Retina (tissue), 1 donor: ENCODE measurements at places on chromosomes 4 and X.

DNA sequence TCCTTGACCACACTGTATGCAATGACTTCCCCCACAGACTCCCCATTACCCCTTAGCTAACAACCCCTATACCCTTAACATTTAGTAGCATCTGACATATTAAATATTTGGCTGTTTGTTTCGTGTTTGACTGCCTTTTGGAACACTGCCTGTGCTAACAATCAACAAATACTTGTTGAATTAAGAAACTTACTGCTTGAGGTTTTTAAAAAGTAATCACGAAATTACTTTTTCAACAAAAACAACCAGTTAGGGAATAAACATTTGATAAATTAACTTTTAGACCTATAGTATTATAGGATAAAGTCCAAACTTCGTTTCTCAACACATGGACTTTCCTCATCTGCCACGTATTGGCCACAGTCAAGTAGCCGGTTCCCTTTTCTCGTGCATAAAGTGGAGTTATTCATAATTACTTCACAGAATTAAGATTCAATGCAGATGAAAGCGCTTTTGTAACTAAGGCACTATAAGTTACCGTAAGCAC is 555 bp upstream of the ELMOD2 start:
- no peak for DNase-seq

GRCh38 chr4:25347473-25347872 is 29.6 kb upstream of the ANAPC4 start:
- no peak for DNase-seq

GRCh38 chr4:99845708-99846469 is 29.3 kb downstream of the DAPP1 start:
- no peak for DNase-seq

DNA sequence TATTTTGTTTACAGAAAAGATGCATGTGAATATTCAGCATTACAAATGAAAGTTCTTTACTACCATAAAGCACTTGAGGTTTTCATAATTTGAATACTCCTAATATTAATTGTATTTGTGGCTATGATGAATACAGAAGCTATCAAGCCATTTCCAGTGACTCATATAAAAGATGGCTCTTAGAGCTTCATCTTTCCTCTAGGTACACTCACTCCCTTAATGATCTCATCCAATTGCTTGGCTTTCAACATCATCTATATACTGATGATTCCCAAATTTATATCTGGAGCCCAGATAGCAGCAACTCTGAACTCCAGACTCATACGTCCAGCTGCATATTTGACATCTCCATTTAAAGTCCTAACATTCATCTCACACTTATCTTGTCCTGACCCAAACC is 183.4 kb upstream of the FAM241A start:
- DNase-seq, result no peak

DNA sequence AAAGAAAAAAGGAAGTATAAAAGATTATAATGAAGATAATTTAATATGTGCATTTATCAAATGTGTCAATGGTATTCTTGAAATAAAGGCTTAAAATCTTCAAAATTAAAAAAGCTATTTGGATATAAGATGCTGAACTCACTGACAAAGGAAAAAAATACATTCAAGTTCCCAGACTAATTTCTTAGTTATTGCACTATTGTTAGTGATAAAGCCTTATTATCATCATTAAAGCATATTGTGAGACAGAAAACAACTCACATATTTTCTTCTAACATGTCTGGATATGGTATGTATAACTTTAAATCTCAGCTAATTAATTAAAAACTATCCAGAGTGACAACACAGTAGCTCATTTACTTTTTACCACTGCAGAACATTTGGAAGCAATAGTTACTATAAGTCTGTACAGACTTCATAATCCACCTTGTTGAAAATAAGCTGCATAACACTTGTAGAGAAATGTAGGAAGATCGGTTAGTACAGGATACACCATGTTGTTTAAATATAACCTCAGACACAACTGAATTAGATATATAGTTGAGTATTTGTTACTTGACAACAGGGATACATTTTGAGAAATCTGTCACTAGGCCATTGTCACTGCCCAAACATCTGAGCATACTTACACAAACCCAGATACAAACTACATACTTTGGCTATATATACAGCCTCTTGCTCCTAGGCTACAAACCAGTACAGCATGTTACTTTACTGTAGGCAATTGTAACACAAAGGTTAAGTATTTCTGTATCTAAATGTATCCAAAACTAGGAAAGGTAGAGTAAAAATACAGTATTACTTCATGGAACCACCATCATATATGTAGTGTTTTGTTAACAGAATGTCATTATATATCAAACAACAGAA is 12.8 kb upstream of the FAM200B start:
- no peak for DNase-seq

DNA sequence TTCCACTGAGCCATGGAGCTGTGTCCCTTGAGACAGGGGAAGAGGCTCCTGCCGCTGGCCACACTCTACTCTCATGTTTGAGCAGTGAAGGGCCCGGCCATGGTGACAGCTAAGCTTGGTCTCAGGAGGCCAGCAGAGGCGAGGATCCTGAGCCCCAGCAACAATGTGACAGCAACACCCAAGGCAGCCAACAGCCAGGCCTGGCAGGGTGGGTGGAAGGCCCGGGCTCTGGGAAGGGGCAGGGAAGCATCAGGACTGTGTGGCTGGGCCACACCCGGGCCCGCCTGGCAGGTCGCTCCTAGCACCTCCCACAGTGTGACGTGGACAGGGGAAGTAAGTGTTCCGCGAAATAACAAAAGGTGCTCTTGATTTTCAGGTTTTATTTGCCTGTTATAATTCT is 24.8 kb downstream of the L1CAM start:
- DNase-seq, result no peak

- no peak for DNase-seq
Measured at GRCh38 chrX:72052415-72053090, 79.2 kb downstream of the RTL5 start.

- DNase-seq, result no peak
Measured at GRCh38 chr4:185479507-185479971, 8.0 kb upstream of the CCDC110 start.

DNA sequence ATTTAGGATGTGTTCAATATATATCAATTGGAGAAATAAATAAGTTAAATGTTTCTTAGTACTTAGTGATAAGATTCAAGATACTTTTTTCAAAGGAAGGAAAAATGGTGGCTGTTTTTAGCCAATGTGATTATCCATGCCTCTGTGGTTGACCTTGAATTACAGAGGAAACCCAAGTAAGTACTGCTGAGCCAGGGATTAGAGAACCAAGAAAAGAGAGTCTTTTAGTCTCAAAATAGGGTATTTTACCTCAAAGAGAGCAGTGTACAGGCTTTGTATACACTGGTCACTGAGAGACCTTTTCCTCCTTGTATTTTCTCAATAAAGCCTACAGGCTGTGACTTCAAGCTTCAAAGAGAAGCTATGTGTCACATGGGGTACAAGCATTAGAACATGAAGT is 1075.3 kb downstream of the ADGRL3 start:
- no peak for DNase-seq

- DNase-seq, result no peak
Measured at GRCh38 chrX:27439771-27440170, 23.4 kb downstream of the PPP4R3C start.

GRCh38 chr4:150970685-150971151 is 44.4 kb downstream of the LRBA start:
- DNase-seq, result no peak

GRCh38 chrX:109889289-109890006 is 113.5 kb upstream of the TMEM164 start:
- DNase-seq, result peak; percentile 17

DNA sequence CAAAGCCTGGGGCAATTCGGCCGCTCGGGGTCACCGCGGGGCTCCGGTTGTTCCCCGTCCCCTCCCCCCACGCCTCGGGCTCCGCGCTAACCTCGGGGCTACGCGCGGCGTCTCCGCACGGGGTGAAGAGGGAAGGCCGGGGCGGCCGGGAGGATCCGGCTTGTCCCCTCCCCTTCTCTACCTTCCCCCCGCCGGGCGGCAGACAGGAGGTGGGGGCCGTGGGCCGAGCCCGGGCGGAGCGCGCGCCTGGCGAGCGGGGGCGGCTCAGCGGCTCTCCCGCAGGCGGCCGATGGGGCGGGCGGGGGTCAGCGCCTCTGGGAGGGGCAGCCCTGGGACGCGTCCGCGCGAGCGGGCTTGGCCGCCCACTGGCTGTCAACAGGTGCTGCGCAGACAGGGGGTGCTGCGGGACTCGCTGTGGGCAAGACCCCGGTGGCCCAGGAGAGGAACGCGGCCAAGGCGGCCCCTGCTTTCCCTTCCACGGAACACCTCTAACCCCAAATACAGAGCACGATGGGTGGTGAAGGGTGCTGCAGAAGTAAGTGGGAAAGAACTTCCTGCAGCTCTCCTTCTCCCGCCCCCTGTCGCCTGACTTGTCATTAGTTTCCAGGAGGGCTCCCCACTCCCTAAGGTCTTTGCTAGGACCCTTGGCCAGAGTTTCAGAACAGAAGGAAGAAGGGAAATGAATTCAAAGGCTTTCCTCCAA is at the start of gene PDGFC:
TSS of gene PDGFC (minus strand) at position 124 of the 703 bp plus-strand sequence. CDS start 896 bp downstream, outside the sequence.
- DNase-seq, result peak; percentile 83
